ENCODE measurements at places on chromosomes 2 and 18.

- DNase-seq: no peak
Observed at GRCh38 chr2:62178741-62179271, 17.1 kb upstream of the B3GNT2 start.

- no peak for DNase-seq
Observed at GRCh38 chr2:96841701-96842495, 1.9 kb downstream of the ANKRD23 start.

DNA sequence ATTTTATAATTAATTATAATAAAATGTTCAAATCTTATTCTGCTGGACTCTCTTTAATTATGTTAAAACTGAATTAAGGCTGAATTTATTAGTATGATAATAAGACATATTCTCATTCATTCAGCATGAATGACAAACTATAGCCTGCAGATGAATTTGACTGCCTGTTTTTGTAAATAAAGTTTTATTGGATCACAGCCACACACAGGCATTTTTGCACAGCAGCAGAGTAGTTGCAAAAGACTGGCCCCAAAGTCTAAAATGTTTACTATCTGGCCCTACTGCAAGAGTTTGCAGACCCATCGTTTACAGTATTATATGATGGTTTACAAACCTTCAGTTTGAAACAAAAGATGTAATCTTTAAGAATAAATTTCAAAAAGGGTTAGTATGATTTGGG is 58.6 kb downstream of the RMDN2 start:
- DNase-seq: no peak

DNA sequence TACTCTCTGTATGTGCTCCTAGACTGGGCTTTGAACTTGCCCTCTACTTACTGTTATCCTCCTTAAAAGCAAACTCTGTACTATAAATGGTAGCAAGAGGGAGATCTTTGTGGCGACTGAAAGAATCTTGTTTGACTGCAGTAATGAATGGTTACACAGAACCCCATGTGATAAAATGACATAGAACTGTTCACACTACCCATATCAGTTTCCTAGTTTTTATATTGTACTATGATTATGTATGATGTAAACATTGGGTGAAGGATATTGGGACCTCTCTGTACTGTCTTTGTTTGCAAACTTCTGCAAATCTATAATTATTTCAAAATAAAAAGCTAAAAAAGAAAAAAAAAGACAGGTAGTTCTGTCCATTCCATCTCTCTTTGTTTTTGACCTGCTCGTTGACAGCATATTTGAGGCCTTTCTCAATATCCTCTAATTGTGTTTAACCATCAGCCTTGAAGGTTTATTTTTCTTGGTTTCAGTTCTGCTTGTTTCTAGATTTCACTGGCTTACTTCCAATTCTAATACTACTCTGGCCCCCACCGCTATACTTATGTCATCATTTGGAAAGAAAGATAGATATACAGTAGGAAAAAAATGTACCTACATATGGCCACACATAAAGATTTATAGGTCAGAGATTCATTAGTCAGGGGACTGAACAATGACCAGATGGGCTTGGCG is 79.2 kb upstream of the MYO3B start:
- DNase-seq: no peak

DNA sequence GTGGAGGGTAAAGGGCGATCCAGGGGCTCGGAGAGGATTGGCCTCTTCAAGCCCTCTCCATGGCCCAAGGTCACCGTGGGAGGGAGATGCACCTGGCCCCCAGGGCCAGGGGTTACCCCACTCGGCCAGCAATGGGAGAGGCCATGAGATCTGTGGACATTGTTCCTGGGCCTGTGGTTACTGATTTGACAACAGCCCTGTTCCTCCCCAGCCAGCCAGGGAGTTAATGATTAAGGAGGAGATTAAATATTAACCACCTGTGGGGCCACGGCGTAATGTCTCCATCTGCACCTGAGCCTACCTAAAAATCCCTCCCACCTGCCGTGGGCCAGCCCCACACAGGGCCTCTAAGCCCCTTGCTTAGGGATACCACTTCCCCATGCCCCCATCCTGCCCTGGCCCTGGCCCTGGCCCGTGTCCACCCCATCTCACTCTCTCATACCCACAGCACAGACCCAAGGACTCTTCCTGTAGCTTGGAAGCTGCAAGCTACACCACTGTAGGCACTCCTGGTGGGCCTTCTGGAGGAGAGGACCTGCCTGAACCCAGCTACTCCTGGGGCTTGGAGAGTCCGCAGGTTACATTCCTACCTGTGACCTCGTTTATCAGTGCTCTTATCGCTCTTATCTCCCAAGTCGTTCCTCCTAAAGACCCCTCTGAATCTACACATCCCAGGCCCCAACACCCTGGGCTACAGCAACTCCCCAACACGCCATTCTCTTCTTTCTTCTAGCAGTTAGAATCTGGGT is 32.1 kb downstream of the ZFP36L2 start:
- no peak for DNase-seq

DNA sequence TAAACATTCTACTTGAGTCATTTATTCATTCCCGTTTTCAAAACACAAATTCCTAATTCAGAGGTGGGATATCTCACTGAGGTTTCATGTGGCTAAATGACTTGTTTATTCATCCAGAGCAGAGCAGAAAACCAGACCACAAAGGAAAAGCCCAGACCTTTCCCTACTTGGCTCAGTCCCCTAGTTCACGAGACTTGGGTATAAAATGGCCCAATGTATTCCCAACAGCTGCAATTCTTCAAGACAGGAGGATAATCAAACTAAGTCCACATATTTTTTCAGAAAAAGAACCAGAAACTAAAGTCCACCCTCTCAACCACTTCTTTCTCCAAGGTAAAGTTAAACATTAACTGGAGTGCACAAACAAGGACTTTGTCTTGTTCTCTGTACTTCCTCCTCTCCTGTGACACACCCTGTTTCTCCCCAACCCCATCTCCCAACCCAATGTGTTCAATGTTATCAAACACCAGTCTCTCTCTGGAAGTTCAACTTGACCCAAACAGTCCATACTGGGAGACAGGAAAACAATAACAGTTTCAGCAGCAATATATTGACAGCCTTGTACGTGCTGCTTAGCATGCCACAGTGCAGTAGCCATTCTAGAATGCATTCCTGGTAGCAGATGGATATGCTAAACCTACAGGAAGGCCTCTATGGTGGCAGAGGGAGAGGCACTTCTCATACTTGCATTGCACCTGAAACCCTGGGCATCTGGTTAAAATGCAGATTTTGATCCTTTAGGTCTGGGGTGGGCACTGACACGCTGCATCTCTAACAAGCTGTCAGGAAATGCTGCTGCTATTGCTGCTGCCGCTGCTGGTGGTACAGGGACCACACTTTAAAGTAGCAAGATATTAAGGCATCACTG is 110.7 kb downstream of the INO80D start:
- DNase-seq: no peak

- DNase-seq: no peak
Observed at GRCh38 chr2:148614014-148614321, 30.6 kb upstream of the EPC2 start.

- DNase-seq: no peak
Observed at GRCh38 chr2:119177171-119177837, 18.8 kb upstream of the C1QL2 start.

DNA sequence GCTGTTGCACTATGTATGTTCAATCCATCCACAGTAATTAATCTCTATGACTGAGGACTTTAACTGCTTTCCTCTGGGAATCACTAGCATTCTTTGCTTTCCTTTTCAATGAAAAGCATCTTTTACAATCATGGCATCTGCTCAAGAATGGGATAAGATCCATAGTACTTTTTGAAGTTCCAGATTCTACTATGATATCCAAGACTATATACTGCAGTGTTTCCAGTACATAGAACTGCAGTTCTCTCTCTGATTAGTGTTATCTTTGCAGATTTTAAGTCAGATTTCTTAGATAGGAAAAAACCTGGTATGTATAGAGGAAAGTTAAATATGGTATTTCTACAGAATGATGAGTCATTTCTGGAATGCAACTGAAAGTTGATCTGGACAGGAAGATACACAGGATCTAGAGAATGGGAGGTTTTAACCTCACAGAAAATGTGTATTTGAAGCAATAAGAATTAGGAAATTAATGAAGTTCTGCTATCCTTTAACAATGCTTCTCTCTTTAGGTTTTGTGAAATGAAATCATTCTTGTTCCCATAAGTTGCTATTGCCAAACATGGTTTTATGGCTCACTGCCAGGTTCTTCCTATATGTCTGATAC is 670.7 kb downstream of the ERBB4 start:
- DNase-seq: no peak

- DNase-seq: no peak
Observed at GRCh38 chr2:113057117-113057516, 1.9 kb upstream of the IL36RN start.

GRCh38 chr2:50687327-50687726 is 344.6 kb downstream of the NRXN1 start:
- no peak for DNase-seq

- DNase-seq: peak; percentile 42
Observed at GRCh38 chr2:111039628-111040383, 80.9 kb upstream of the BCL2L11 start.

DNA sequence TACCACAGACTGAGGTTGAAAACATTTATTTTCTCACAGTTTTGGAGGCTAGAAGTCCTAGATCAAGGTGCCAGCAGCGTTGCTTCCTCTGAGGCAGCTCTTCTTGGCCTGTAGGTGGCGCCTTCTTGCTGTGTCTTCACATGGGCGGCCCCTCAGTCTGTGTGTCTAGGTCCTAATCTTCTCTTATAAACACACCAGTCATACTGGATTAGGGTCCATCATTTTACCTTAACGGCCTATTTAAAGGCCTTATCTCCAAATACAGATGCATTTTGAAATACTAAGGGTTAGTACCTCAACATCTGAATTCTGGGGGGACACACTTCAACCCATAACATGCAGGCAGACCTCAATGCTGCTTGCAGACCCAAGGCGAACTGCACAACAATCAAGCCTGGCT is 4.4 kb upstream of the RMC1 start:
- DNase-seq: peak; percentile 71

GRCh38 chr2:148812306-148812705 is 62.7 kb upstream of the KIF5C start:
- no peak for DNase-seq

DNA sequence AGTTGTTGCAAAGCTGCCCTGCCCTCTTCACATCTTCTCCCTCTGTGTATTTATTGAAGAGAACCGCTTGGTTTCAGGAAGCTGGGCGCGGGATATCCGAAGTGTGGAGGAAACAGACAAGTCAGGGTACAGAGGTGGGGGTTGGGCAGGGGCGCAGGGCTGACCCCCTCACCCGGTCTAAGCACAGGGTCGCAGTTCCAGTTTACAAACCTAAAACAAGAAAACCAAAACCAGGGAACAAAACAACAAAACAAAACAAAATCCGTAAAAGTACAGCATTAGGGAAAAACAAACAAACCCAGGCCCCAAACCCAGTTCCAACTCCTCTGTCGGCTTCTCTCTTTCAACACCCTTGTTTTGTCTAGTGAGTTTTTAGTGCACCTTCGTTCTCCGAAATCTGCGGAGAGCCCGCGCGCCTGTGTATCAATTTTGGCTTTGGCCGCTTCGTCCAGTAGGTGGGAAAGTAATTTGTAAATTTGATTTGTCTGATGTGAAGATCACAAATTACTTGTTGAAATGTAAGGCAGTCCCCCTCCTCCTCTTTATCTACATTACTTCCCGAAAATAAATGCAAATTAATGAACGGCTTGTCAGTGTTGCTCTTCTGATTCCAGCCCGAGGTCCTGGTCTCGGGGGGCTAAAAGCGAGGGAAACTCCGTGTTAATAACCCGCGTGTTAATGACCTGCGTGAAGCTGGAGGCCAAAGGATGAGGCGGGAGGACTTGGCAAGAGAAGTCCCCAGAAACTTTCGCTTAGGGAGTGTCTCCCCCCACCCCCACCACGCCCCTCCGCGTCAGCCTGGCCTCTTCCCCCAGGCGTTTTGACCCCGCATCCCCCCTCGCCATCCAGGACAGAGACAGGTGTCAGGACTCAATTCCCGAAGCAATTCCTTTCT is 6.9 kb downstream of the OTX1 start:
- no peak for DNase-seq

- DNase-seq: no peak
Observed at GRCh38 chr2:21046506-21046905, 2.6 kb upstream of the APOB start.

DNA sequence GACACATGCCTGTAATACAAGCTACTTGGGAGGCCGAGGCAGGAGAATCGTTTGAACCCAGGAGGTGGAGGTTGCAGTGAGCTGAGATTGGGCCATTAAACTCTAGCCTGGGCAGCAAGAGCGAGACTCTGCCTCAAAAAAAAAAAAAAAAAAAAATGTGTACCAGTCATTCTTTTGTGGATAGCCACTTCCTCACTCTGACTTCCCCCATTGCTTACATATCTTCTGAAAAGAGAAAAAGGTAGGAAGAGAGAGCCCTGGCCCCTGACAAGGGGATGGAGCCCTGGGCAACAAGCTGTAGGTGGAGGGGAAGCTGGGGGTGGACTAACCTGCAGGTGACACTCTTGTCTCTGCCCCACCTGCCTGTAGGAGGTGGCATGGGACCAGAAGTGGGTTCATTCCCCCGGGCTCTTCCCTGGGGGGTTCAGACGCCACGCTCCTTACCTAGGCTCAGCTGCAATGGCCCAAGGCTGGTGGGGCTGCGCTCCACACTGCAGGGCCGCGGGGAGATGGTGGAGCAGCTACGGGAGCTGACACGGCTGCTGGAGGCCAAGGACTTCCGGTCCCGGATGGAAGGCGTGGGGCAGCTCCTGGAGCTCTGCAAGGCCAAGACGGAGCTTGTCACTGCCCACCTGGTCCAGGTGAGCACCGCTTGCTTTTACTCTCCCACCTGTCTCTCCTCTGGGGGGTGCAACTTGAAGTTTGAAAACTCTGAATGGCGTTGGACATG is 39.1 kb downstream of the PCARE start:
- DNase-seq: no peak

DNA sequence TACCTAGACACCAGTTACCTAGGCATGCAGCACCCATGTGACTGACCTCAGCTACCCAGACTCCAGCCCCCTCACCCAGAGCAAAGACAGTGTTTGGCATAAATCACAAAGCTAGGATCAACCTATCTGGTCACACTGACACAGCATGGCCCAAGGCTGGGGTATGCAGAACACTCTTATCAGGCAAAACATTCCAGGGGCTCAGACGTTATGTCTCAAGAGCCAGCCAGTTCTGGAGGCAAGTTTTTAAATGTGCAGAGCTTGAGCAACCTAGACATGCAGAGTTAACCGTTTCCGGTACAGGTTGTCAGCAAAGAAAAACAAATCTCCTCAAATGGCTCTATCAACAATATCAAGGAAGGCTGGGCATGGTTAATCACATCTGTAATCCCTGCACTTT is 92.8 kb downstream of the AP1S3 start:
- DNase-seq: no peak

GRCh38 chr2:38997781-38998180 is 108.1 kb downstream of the ARHGEF33 start:
- no peak for DNase-seq

- no peak for DNase-seq
Observed at GRCh38 chr2:109284826-109285225, 155.8 kb downstream of the SH3RF3 start.

GRCh38 chr2:18940184-18940583 is 350.8 kb upstream of the NT5C1B start:
- DNase-seq: no peak
